Esophagus mucosa (tissue), 1 donor: ENCODE measurements at places on chromosomes 5 and 9. TPM values are rescaled to one million over a fixed set of nuclear protein-coding genes. Genes with fewer than 3 reads are reported as not detected.

CAMK4 gene
- total RNA-seq: 1.6 TPM

SPATA31C1 gene
- not detected for total RNA-seq

TXNDC8 gene
- total RNA-seq: not detected

PLAA gene
- 21.6 TPM for total RNA-seq

LCN9 gene
- total RNA-seq: not detected

SLC1A3 gene
- 14.7 TPM for total RNA-seq

CD14 gene
- 6.7 TPM for total RNA-seq

RAPGEF6 gene
- 8.6 TPM for total RNA-seq

NUDT2 gene
- 19.9 TPM for total RNA-seq

POU5F2 gene
- total RNA-seq: 0.80 TPM

DAPK1 gene
- total RNA-seq: 5.4 TPM

GZMA gene
- total RNA-seq: 0.36 TPM

PCDHGA1 gene
- total RNA-seq: 0.40 TPM

MEF2C gene
- total RNA-seq: 4.5 TPM

MRPL36 gene
- 54.3 TPM for total RNA-seq

PCDHB14 gene
- total RNA-seq: 2.0 TPM

PCDHGA5 gene
- total RNA-seq: 0.72 TPM
